Endodermal cell (in vitro differentiated cells): ENCODE measurements at places on chromosomes 6 and 20.
A peak's percentile ranks its signal among the peaks of the same experiment; 100 is the strongest.

DNA sequence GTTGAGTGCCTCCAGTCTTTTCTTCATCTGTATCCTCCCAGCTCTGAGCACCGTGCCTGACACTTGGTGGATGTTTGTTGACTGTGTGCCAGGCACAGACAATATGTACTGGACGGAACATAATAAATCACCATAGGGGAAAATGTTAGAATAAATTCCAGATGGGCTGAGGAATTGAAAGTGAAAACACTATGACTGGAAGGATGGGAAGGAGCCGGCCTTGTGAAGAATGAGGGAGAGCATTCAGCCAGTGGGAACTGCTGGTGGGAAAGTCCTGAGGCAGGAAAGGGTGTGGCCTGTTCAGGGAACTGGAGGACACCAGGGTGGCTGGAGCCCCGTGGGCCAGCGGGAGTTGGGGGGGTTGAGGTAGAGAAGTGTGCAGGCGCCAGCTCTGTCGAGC, 75.4 kb downstream of the MTHFD1L start:
- DNase-seq: no peak

DNA sequence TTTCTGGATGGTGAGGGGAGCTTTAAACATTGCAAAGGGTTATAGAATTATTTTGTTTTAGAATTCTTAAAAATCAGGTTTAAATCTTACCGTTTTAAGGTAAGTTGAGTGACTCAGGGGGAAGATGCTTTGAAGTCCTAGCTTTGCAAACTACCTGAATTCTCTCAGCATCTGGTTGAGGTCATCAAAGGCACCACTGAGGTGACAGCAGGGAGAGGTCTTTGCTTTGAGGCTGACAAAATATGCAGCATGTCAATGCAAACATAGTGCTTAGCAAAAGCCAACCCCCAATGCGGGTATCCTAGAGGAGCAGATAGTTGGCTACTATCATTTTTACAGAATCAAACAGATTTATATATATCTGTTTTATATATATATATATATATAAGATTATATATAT, 219.5 kb downstream of the SLC24A3 start:
- no peak for DNase-seq

GRCh38 chr6:74073429-74073828, 377.4 kb downstream of the CD109 start:
- no peak for DNase-seq

DNA sequence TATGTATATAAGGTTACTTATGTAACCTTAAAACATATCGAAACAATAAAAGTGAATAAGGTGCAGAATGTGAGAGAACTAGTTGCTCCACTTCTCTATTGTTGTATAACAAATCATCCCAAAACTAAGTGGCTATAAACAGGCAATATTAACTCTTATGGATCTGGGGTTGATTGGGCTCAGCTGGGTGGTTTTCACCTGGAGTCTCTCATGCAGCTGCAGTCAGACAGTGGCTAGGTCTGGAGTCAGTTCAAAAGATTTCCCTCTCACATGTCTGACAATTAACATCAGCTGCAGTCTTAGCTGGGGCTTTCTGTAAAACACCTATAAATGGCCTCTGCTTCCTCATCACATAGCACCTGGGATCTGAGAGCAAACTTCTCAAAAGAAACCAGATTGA, 288.4 kb upstream of the SASH1 start:
- DNase-seq: no peak

GRCh38 chr20:59147586-59147985, 16.0 kb upstream of the ZNF831 start:
- DNase-seq: no peak

- DNase-seq: no peak
Measured at GRCh38 chr20:25225642-25226432, 22.0 kb upstream of the PYGB start.

DNA sequence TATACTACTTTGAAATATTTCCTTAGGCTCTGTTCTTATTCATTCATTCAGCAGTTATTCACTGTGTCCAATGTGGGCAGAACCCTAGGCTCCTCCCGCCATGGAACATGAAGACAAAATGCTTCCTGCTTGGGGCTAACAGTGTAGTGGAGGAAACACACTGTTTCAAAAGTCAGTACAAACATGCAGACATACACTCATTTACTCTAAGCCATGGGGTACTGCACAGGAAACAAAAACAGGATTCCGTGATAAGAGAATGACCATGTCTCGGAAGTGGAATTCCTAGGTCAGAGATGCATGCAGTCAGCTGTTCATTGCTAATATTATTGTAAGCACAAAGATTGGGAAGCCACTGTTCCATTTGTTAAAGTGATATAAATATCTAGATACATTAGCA, 18.4 kb upstream of the FAM209A start:
- DNase-seq: no peak

- DNase-seq: no peak
Measured at GRCh38 chr20:48051794-48052474, 266.7 kb upstream of the SULF2 start.

GRCh38 chr6:52519618-52520017, 57.2 kb downstream of the TRAM2 start:
- DNase-seq: no peak

- DNase-seq: no peak
Measured at GRCh38 chr6:2547355-2547754, 203.4 kb downstream of the MYLK4 start.

DNA sequence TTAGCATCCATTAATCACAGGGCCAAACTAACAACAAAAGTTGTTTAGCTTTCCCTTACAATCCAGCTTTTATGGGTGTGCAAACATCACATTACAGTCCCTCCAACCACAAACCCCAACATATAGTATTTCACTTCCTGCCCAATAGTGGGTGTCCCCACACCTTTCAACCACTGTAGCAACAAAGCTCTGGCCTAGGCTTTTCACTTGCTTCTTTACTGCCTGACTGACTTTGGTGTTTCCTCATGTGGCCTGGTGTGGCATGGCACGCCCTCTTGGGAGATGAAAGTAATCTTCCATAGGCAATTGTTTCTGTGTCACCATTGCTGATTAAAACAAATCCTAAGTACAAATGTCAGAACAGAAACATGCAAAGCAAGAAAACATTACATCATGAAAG, 46.3 kb downstream of the MCM8 start:
- no peak for DNase-seq

- no peak for DNase-seq
Measured at GRCh38 chr20:32828029-32828680, 8.4 kb downstream of the MAPRE1 start.

GRCh38 chr20:51729771-51730170, 38.4 kb downstream of the ATP9A start:
- no peak for DNase-seq

DNA sequence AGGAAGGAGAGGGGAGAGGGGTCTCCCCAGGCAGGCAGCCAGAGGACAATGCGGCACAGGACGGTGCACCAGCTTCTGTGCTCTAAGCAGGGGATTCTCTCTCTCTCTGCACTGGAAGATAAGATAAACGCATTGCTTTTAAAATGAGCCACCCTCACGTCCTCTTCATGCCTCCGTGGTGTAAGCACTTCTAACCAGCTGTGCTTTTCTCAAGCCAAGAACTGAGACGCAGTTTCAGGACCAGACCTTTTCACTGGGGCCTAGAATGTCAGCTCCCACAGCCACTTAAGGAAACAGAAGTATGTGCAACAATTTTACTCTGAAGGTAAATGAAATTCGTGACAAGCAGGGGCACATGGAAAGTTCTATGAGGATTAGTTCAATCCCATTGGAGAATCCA, 82.4 kb downstream of the PSMB1 start:
- peak; percentile 8 for DNase-seq

DNA sequence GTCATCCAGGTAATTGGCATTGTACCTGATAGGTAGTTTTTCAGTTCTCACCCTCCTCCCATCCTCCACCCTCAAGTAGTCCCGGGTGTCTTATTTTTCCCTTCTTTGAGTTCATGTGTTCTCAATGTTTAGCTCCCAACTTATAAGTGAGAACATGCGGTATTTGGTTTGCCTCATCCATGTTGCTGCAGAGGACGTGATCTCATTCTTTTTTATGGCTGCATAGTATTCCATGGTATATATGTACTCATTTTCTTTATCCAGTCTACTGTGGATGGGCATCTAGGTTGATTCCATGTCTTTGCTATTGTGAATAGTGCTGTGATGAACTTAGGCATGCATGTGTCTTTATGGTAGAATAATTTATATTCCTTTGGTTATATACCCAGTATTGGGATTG, 45.8 kb downstream of the RPRD1B start:
- no peak for DNase-seq

- peak; percentile 73 for DNase-seq
Measured at GRCh38 chr6:24524805-24525204, 30.0 kb downstream of the ALDH5A1 start.

DNA sequence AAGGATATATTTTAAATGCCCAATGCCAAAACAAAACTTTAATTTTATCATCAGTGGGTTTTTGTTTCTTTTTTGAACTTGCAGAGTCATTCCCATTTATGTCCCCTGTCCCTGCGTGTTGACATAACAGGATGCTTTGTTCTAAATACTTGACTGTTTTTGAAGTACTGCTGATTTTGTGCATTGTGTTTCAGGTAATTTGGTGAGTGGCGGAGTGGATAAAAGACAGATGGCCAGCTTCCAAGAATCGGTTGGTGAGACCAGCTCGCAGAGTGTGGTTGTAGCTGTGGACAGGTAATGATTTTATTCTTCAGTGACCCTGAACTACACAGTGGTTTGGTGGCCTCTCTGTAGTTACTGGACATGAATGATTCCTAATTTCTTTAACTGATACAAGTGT, 50.5 kb upstream of the CSE1L start:
- DNase-seq: no peak

GRCh38 chr20:32451682-32452461, 93.7 kb downstream of the ASXL1 start:
- no peak for DNase-seq

GRCh38 chr20:36179170-36179945, 24.8 kb downstream of the EPB41L1 start:
- no peak for DNase-seq

DNA sequence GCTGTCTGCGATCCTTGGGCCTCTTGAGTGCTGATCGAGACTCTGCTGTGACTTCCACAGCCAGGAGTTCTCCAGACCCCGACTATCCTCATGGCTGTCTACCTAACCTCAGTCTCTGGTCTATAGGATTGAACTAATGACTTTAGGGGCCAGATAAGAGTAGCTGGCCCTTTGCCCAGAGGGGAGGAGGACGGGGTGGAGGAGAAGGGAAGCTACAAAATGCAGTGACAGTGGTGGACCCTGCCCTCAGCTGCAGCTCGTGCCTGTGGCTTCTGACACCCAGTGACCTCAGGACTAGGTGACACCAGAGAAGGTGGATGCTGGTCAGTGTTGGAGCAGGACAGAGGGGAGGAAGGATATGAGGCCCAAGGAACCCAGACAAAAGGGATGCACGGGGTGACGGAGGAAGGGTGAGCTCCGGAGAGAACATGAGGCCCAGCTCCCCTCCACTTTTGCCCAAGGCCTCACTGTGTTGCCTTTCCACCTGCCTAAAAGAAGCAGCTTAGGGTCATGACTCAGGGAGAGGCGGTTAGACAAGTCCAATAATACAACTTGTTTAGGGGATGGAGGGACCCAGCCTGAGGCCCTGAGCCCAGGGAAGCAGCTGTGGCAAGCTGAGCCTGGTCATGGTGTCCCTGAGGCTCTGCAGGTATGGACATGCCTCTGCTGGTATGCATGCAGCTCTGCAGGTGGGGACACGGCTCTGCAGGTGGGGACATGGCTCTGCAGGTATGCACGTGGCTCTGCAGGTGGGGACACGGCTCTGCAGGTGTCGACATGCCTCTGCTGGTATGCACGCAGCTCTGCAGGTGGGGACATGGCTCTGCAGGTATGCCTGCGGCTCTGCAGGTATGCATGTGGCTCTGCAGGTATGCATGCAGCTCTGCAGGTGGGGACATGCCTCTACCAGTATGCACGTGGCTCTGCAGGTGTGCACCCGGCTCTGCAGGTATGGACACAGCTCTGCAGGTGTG, 67.7 kb downstream of the SYNJ2 start:
- no peak for DNase-seq

GRCh38 chr6:142329486-142330113, 27.8 kb downstream of the ADGRG6 start:
- no peak for DNase-seq

- no peak for DNase-seq
Measured at GRCh38 chr6:56244528-56245253, 2.7 kb downstream of the COL21A1 start.

- no peak for DNase-seq
Measured at GRCh38 chr6:147116056-147116455, 88.2 kb upstream of the STXBP5 start.

DNA sequence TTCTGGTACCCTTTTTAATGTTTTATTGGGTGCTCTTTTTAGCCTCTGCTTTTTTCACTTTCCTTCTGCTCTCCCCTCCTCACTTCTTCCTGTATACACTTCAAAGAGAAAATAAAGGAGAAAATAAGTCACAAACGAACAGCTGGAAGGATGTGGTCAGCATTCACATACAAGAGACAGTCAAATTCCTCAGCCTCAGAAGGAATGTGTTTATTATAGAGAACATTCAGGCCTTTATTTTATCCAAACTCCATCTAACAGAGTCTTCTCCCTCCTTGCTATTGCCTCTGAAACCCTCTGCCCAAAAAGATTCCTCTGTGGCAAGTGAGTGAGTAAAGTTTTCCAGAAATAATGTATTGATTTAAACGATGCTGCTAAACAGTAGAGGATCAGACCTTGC, 490.4 kb downstream of the FRK start:
- no peak for DNase-seq

GRCh38 chr20:39939241-39939865, 749.7 kb downstream of the MAFB start:
- no peak for DNase-seq

DNA sequence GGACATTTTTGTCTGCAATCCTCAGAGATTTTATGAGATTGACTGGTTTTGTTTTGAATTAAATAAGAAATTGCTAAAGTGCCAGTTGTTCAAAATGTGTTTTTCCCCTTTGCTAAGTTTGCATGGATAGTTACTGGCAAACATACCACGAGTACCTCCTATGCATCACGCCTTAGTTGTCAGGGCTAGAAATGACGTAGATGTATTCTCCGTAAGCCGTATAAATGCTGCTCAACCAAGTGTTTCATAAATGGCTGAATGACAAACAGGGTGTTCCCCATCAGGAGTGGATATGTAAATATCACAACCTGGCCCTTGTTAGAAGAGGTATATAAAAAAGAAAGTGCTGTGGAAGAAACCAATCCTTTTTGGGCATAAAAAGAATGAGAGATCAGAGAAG, 341.1 kb upstream of the ZFP64 start:
- no peak for DNase-seq
